ENCODE measurements at places on chromosomes 3 and 15.

- no peak for DNase-seq
Measured at GRCh38 chr3:18732474-18732873, 307.3 kb upstream of the SATB1 start.

DNA sequence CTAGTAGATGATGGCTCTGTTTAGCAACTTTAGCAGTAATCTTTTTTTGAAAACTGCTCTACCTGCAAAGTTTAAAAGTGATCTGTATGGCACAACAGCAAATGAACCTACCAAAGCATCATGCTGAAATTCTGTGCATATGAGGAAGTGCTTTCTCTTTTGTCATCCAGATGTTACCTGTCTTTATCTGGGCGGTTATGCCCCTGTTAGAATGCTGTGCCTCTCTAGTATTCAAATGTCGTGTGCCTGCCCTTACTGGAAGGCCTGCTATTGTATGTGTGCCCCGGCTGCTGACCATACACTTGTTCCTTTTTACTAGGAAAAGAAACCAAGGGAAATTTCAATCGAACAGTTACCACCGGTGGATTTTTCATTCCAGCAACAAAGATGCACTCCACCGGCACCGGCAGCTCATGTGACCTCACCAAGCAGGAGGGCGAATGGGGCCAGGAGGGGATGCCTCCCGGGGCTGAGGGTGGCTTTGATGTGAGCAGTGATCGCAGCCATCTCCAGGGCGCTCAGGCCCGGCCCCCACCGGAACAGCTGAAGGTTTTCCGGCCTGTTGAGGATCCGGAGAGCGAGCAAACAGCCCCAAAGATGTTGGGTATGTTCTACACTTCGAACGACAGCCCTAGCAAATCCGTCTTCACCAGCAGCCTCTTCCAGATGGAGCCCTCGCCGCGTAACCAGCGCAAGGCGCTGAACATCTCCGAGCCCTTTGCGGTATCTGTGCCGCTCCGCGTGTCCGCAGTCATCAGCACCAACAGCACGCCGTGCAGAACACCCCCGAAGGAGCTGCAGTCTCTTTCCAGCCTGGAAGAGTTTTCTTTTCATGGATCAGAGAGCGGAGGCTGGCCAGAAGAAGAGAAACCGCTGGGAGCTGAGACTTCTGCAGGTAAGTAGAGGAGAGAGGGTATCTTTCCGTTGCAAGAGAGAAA, 61.6 kb downstream of the TMEM39A start:
- DNase-seq: no peak

- no peak for DNase-seq
Measured at GRCh38 chr15:55786341-55786740, 43.4 kb upstream of the PRTG start.

GRCh38 chr3:195908694-195909581, 587 bp upstream of the TNK2 start:
- no peak for DNase-seq

DNA sequence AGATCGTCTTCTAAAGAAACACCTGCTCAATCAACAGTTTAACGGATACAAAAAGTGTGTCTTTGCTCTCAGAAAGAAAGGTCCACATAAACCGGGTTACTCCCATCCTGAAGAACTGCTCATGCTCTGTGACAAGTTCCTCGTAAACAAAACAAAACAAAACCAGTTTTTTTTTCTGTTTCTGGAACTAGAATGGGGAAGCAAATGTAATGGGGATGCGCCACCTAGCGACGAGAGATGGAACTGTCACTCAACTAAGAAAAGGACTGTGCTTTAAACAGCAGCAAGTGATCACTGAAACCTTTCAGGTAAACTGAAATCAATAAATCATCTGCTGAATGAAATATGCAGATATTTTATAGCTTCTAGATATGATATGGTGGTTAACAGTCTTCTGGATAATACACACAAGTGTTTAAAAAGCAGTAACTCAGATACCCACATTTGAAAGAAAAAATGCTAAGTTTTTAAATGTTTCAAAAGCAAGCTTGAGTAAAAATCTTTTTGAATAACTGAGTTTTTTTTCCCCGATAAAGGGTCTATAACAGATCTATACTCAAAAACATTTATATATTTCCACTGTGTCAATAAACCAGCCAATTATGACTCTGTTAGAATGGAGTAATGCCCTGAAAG, 10.9 kb downstream of the TM2D3 start:
- peak; percentile 79 for DNase-seq

- DNase-seq: no peak
Measured at GRCh38 chr3:117253636-117254035, 544.1 kb downstream of the TUSC7 start.

- no peak for DNase-seq
Measured at GRCh38 chr3:135752851-135753250, 212.7 kb upstream of the PPP2R3A start.

GRCh38 chr3:16550305-16550675, 36.8 kb upstream of the RFTN1 start:
- DNase-seq: no peak

DNA sequence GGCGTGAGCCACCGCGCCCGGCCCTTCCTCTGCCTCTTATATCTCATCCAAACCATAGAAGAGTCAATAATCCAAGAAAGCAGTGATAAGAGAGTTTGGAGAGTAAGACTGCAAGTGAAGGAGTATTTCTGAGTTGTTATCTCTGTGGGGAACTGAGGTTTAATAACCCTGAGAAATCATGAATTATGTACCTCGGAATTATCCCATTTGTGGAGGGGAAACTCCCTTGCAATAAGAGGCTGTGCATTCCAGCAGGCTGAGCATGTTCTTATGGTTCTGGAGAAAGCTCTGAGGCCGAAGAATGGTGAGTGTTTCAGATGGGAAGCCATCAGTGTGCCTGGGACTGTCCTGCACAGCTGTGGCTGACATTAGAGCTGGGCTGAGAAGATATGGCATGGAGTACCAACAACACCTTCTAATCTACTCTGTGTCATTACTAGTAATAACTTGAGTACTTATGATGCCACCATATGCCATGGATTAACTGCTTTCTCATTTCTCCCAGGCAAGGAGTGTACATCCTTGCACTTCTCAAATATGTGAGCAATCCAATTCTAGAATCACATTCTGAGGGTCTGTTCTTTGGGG, 31.4 kb upstream of the NOX5 start:
- DNase-seq: no peak

- no peak for DNase-seq
Measured at GRCh38 chr15:84928843-84929168, 44.3 kb downstream of the SLC28A1 start.

- no peak for DNase-seq
Measured at GRCh38 chr15:70337277-70338186, 239.8 kb upstream of the TLE3 start.

DNA sequence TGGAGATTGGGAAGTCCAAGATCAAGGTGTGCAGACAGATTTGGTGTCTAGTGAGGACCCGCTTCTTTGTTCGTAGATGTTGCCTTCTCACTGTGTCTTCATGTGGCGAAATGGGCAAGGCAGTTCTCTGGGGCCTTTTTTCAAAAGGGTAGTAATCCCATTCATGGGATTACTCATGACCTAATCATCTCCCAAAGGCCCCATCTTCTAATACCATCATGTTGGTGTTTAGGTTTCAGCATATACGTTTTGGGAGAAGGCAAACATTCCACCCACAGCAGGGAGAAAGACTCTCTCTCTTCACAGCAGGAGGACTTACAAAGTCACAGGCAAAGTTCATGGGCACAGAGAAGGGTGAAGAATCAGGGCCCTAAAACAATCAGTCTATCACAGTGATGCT, 252.1 kb downstream of the RPLP1 start:
- no peak for DNase-seq

DNA sequence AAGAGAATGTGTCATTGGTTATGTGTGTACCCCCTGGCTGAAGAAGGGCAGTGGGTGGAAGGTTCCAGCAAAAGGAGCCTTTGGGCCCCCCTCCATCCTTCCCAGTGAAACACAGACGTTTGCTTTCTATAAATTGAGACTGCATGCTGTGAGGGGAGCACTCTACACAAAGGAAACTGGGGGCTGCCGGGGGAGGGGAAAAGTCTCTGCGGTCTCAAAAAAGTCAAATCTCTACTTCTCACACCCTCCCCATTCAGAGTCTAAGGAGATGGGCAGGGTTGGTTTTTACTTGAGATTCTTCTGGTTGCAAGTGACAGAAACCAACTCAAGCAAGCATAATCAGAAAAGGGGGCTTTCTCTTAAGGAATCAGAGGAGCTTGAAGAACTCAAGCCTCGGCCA, 50.1 kb upstream of the TLE3 start:
- no peak for DNase-seq

GRCh38 chr3:101898752-101899169, 49.4 kb downstream of the NFKBIZ start:
- no peak for DNase-seq

DNA sequence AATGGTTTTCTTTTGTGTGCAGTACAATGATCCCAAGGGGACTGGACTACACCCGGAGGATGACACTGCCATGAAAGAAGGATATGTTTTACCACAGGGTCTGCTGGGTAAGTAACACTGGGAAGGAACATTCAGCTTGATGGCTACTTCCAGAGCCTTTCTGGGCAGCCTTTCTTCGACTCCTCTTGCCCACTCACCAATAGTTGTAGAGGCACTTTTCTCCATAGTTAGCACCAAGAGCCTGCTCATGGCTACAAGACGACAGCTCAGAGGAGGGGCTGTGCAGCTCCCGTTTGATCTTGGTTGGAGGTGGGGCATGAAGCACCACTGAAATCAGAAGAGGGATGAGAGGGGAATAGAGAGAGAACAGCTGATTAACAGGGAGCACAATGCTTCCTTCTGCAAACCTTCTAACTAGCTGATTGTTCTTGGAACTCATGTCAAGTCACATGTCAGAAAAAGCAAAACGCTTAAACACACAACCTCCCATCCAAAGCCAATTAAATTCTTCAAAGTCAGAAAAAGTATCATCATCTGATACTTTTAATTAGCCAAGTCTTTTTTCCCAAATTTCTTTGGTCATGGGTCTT, 27.9 kb downstream of the ETV5 start:
- no peak for DNase-seq

DNA sequence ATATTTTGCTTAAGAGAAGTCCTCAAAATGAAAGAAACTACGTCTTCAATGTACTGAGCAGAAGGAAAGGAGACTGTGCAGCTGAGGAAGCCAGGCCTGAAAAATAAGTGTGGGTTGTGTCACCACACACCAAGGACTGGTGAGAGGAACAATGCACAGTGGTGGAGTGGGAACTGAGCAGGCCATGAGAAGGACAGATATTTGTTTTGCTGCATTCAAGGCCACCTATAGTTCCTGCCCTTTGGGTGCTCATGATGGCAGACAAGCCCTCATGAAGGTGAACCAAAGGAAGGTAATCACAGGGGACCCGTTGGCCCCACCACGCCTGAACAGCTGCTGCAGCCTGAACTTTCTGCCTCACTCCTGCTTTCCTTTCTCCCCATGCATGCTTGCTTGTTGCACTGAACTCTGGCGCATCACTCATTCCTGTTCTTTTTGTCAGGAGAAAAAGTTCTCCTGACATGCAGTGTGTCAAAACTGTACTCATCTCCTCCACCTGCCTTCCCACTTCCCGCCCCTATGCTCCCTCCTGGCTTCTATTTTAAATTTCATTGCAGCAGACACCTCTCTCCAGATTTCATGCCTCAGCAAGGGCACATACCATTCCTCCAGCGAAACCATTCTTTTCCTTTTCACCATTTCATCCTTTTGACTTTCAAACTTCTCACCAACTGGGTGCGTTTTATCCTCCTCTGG, 2.2 kb upstream of the RNF7 start:
- no peak for DNase-seq

GRCh38 chr3:67710396-67710795, 56.0 kb upstream of the SUCLG2 start:
- no peak for DNase-seq

DNA sequence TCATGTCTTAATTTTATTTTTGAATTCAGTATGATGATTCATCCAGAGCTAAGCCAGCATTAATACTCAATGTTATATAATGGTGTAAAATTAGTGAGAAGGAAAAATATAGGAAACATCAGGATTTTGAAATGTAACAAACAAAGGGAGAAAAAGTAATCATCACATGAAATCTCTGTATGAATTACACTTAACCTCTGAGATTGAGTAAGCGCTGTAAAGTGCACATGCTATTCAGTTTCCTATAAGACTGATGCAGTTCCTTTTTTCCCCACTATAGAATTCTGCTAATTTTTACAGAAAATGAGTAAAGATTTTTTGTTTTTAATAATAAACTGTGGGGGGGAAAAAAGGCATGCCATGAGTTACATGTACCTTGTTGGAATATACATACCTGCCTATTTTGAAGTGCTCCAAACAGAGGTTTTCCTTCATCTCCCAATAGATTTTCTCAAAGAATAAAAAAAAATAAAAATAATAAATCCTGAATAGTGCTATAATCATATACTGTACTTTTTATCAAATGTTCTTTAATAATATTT, 64.0 kb upstream of the TTBK2 start:
- no peak for DNase-seq

DNA sequence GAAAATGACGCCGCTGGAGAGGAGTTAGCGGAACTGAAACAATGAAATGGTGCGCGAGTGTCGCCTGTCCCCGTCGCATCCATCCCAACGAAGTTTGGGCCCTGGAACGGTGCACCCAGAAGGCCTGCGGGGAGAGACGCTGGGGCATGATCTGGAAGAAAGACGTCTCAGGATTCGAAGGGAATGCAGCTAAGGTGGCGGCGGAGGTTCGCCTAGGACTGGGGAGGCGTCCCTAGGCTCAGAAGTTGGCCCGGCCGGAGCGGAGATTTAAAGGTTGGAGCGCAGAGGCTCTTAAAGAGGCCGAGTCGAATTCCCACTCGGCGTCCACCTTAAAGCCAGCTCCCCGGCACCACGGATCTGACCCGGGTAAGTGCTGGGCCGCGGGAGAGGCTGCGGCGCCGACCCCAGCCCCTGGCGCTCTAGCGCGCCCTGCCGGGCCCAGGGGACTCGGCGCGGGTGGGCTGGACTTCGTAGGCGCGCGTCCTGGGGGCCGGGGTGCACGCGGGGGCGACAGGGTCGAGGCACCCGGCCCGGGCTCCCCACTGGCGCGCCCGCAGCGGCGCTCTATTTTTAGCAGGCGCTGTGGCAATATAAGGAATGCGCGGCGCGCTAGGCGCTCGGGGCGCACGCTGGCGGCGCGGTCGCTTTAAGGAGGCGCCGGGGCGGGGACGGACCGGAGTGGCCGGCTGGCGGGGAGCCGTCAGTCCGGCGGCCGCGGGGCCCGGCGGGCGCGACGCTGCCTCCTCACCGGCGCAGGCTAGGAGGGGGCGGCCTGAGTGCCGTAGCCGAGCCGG, at the start of gene MRAS:
Gene MRAS, plus strand, starts transcription at position 620 of the 794 bp plus-strand sequence. CDS start 24,305 bp downstream, outside the sequence.
- DNase-seq: peak; percentile 86

Data from thyroid gland (tissue), 4 donors.